Activated CD8-positive, alpha-beta memory T cell treated with anti-CD3 and anti-CD28 coated beads for 1 hour (primary cell): ENCODE measurements at places on chromosomes 3 and 15.

DNA sequence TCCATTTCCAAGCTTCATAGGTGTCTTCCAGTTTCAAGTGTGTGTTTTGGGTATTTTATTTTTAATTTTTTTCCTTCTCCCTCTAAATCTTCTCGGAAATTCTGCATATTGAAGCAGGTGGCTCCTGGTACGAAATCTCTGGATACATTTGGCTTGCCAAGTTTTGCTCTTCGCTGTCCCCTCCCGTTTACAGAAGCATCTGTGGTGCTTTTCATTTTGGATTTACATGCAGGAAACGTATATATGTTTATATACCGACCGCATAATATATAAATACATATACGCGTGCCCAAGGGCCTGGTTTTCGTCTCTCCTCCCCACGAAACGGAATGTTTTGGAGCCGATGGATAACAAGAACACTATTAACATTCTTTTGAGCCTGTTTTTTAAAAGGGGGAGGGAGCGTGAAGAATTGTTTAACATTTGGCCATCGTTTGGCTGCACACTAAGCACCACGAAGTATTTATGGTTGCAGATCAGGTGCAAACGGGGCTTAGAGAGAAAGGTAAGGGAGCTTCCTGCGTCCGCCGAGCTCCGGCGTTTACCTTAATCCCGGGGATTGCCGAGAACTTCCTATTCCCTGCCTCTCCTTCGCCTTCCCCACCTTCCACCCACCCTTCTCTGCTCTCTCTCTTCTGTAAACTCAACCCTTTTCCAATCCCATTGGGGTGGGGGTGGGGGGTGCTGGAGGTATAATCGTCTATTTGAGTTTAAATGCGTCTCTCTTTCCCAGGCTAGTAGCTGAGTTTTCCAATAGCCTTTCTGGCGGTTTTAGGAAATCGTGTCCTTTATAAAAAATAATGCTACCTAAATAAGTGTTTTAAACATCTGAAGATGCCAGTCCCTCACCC lies 1.1 kb upstream of the NLGN1 start:
- no peak for DNase-seq

DNA sequence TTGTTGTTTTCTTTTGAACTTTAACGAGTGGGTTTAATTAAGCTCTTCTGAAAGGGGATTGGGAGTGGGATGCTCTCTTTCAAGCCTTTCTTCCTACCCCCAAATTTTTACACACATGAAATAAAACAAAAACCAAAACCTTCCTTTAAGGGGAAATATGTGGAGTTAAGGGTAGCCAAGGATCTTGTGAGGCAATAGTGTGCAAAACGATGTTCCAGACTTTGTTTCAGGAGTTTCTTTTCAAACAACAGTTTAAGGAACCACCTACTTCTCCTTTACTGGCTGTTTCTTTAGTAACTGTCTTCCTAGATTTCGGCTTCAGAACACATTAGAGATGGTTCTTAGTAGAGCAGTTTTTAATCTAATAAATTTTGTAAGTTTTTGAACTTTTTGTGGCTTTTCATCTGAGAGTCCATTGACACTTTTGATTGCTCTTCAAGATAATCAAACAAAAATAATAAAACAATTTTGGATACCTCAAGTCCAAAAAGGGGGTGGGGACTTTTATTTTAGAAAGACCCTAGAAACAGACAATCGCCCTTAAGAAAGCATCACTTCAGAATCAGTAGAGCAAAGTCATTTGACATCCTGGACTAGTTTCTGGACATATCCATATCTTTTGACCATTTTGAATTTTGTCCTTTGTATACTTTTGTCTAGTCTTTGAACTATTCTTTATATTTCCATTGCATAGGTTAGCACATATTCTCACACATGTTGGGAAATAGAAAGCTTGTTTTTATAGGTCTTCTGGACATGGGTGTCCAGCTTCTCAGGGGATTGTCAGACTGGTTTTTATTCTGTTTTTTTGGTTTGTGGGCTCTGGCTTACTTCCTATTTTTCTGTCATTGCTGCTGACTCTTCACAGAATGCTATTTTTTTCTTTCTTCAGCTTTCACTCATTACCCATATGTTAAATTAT lies 6.0 kb downstream of the DIPK2A start:
- DNase-seq = no peak

- no peak for DNase-seq
Observed at GRCh38 chr3:133374708-133375402, 25.0 kb upstream of the BFSP2 start.

GRCh38 chr3:134641671-134642300 lies 9.0 kb downstream of the KY start:
- DNase-seq = no peak

GRCh38 chr3:183548262-183548769 lies 7.2 kb downstream of the KLHL6 start:
- DNase-seq = no peak

DNA sequence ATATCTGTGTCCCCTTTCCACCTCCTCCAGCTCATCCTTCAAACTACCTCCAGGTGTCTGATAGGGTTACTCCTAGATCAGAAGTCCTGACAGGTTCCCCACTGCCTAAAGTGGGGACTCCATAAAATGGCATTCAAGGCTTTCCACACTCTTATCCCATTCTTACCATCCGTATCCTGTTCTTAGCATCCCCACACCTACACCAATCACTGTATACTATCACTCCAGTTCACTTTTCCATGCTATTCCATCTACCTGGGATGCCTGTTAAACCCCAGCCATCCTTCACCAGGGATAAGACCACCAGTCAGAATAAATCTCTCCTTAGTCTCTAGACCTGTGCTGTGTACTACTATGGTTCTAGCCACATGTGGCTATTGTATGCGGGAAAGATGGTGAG lies 19.1 kb downstream of the SSR3 start:
- DNase-seq = no peak

DNA sequence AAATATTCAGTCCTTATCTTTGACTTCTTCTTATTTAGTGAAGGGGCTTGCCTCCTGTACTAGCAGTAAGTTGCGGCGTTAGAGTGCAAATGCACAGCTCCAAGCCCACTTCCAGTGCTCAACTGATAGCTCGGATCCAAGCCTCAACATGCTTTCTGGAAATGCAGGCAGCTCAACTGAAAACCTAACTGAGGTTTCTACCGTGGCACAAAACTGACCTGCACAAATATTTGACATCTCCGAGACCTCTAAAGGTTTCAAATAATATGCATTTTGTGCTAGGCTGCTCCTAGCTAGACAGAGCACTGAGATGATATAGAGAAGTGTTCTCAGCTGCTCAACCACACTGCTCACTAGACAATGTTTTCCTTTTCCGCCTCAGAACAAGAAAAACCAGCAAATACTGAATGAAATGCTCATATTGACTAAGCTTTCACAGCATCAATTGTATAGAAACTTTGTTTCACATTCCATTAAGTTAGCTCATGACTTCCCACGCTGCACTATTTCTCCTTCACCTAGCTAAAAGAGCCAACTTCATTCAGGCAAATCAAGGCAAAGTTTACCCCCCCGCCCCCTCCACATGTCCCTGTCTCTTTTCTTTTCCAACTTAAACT lies 822 bp downstream of the ZNF385D start:
- DNase-seq = no peak

- DNase-seq = no peak
Observed at GRCh38 chr3:169999433-169999832, 32.8 kb downstream of the SEC62 start.

DNA sequence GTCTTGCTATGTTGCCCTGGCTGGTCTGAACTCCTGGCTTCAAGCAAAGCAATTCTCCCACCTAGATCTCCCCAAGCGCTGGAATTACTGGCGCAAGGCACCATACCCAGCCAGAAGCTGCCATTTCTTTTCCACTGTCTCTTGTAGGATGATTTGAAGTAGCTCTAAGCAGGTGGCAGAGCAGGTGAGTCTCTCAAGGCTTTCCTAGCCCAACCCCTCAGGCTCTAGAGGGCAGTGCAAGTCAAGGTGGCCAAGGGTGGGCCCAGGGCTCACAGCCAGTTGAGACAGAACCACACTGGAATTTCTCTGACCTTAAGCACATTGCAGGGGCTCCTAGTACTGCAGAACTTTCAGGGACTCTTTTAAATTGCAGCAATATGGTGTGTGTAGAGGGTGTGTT lies 15.6 kb upstream of the DAG1 start:
- DNase-seq = no peak

GRCh38 chr3:40768536-40768935 lies 243.8 kb downstream of the ZNF621 start:
- no peak for DNase-seq

DNA sequence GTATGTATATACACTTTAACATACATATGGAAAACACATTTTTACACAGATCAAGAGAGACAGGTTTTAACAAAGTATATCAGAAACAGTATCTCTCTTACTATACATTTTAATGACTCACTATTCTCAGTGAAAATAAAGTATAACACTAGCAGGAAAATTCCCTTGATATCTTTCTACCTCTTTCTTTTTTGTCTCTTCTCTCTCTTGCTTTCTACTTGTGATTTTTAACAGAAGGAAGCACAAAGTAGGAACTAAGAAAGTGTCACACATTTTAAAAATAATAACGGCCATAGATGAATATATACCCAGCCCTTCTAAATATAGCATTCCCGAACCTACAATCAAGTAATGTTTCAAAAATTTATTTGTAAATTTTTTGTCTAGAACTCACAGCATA lies 4.8 kb downstream of the DENND4A start:
- no peak for DNase-seq

DNA sequence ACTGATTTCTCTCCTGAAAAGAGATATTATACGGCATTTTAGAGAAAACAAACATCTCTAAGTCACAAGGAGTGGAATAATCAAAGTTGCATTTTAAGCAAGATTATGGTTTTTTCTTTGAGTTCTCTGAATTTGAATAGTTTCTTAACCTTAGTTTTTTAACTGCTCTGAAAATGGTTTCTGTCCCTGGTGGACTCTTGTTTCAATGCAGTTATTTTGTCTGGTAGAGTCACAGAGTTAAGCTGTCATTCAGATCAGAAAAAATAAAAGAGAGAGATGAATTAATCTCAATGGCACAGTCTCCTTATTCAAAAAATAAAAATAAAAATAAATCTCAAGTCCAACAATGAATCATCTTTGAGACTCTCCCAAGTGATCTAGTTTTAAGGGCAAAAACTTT lies 19.0 kb downstream of the AGTR1 start:
- DNase-seq = no peak

DNA sequence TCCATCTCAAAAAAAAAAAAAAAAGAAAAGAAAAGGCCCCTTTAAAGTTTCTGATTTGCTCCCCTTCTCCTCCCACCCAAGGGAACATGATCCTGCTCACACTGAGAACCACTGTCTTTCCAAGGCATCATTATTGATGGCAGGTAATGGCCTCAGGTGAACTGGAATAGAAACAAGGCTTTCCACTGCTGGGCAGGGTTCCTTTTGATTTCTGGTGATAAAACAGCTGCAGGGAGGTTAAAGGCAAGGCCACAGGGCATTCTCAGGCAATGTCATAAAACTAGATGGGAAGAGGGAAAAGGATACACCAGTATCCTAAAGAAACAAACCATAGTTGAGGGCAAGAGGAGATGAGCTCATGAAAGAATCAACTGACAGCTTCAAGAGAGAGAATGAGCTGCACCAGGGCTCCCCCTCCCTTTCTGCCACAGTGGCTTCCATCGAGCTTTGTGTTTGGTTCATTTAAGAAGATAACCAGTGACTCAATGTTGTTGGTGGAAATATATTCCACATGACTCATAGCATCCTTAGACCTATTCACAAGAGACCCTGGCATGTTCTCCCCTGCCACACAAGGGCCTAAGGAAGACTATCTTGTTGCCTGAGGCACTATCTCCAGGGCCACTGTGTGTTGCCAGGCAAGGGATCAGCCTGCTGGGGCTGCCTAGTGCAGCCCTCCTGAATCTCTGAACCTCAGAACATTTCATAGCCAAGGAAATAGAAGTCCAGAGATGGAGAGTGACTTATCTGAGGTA lies 86.4 kb downstream of the WDR76 start:
- no peak for DNase-seq

DNA sequence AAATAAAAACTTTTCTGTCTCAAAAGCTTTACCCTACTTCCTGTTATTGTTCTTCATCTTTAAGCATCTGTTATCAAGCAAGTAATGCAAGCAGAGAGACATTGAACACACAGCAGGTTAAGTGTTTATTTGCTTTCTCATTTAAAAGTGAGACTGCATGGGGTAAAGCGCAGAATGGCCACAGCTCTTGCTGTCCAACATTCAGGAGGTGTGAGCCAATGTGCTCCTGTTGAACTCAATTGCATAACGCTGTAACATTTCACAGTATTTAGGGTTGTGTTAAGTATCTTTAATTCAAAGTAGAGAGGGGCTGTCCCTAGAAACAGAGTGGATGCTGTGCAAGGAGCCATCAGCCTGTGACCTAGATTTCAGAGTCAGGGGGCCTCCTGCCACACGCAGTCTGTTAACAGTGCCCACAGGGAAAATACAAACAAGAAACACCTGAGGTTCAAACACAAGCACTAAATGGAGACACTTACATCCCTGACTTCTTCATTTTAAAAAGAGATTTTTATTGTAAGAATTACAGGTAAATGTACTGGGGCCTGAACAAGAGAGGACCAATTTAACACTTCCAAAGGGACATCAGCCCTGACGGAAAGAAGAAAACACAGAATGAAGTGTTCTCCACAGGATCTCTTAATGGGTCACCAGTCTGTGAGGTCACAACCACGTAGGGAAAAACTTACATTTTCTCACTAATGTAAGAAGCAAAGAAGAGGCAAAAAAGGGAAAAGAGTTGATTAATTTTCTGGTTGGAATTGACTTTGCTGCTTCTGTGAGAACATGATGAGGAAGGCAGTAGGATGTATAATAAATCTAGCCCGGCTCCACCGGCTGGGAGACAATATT lies 815.1 kb downstream of the VGLL3 start:
- no peak for DNase-seq

GRCh38 chr3:71087143-71088018 lies 496.1 kb downstream of the FOXP1 start:
- no peak for DNase-seq

- DNase-seq = no peak
Observed at GRCh38 chr3:43013743-43014155, 34.6 kb downstream of the GASK1A start.

GRCh38 chr3:5423523-5423922 lies 236.0 kb downstream of the EDEM1 start:
- no peak for DNase-seq
